CD4-positive, alpha-beta T cell treated with Interleukin-15 for 1 hour (primary cell): ENCODE measurements at places on chromosomes 5 and 9.
A peak's percentile ranks its signal among the peaks of the same experiment; 100 is the strongest.

DNA sequence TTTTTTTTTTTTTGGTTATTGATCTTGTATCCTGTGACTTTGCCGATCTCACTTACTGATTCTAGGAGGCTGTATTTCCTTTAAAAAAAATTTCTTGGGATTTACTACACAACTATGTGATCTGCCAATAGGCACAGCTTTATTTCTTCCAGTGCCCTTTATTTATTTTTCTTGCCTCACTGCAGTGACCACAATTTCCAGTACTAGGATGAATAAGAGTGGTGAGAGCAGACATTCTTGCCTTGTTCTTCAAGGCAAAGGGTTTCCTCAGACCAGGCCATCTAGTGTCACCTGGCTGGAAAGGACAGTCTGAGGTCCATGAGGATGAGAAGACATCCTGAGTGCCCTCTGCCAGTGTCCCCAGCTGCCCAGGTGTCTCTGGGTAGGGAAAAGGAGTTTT lies 265.4 kb downstream of the SPOCK1 start:
- DNase-seq: no peak

DNA sequence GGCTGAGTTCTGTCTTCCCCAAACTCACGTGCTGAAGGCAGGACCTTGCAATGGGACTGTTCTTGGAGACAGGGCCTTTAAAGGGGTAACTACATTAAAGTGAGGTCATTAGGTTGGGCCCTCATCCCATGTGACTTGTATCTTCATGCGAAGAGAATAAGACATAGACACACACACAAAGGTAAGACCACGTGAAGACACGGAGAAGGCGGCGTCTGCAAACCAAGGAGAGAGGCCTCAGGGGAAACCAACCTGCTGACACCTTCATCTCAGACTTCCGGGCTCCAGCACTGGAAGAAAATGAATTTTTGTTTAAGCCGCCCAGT lies 50.7 kb upstream of the KCNMB1 start:
- DNase-seq: no peak

GRCh38 chr5:134371834-134372340 lies 518 bp downstream of the UBE2B start:
- peak; percentile 33 for DNase-seq

GRCh38 chr5:143233031-143233430 lies 170.5 kb downstream of the NR3C1 start:
- no peak for DNase-seq
